Activated CD4-positive, alpha-beta T cell treated with anti-CD3 and anti-CD28 coated beads, Interleukin-2, amount 10 ng/mL, durations not matched to agents 24 days and 14 days (primary cell): ENCODE measurements at places on chromosomes 11 and 22.

DNA sequence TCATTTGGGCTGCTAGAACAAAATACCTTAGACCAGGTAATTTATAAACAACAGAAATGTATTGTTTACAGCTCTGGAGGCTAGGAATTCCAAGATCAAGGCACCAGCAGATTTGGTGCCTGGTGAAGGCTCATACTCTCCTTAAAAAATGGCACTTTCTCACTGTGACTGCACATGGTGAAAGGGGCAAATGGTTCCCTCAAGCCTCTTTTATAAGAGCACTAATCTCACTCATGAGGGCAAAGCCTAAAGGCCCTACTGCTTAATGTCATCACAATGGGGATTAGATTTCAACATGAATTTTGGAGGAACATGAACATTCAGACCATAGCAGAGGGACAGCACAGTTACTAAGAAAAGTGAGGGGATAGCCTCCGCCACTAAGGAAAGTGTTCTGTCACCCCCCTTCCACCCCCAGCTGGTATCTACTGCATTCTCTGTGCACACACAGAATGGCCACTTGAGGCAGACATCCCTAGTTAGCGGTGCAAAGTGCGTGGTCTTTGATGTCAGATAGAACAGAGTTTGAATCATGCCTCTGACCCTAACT lies 47.2 kb upstream of the CEP295 start:
- DNase-seq, result peak; percentile 72
- no peaks in the 10 kb centered on the region for H3K36me3 ChIP-seq
- no peak overlapping the region for H3K4me3 ChIP-seq
- no peak overlapping the region for H3K27ac ChIP-seq
- peaks cover 5% of the 10 kb centered on the region for H3K27me3 ChIP-seq

DNA sequence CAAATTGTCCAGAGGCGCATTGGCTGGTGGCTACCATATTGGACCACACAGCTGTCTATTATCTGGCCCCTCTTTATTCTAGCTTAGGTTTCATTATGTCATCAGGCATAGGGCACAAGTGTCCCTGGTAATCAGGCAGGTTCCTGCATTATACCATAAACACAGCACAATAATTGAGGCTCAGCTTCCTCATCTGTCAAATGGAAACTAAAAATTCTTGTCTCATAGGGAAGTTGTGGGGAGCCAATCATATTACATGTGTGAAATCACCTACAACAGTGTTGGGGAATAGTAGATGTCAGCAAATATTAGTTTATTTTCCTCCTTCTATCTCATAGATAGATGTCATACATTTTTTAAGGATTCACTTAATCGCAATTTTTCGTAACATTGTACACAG lies 231.0 kb upstream of the SORL1-AS1 start:
- H3K4me3 ChIP-seq, result no peak overlapping the region
- DNase-seq, result no peak
- no peaks in the 10 kb centered on the region for H3K36me3 ChIP-seq
- no peaks in the 10 kb centered on the region for H3K4me1 ChIP-seq
- H3K27ac ChIP-seq, result no peak overlapping the region
- H3K27me3 ChIP-seq, result peaks cover 13% of the 10 kb centered on the region

DNA sequence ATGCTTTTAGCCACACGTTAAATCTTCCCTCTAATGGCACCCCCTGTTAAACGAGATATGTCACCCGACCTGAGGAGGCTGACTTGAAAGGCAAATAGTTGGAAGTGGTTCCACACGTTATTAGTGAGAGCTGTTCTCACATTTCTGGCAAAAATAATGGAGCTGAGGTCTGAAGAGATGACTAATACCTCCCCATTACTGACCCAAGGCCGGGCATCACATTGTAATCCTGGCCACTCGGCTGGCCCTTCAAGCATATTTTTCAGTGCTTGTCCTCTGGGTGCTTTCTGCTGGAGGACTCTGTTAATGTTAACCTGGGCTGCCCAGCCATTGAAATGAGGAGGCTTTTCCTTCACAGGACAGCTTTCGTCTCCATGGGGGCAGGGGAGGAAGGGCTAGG lies 260.0 kb upstream of the CADM1 start:
- H3K36me3 ChIP-seq, result no peaks in the 10 kb centered on the region
- H3K4me3 ChIP-seq, result no peak overlapping the region
- DNase-seq, result no peak
- H3K27ac ChIP-seq, result no peak overlapping the region
- peaks cover 7% of the 10 kb centered on the region for H3K27me3 ChIP-seq

- H3K4me3 ChIP-seq, result no peak overlapping the region
- DNase-seq, result no peak
Measured at GRCh38 chr11:43399983-43400630, 41.4 kb downstream of the TTC17 start.

- no peak overlapping the region for H3K27ac ChIP-seq
- peaks cover 13% of the 10 kb centered on the region for H3K4me1 ChIP-seq
Measured at GRCh38 chr11:12061851-12062560, 48.4 kb upstream of the MICAL2 start.

DNA sequence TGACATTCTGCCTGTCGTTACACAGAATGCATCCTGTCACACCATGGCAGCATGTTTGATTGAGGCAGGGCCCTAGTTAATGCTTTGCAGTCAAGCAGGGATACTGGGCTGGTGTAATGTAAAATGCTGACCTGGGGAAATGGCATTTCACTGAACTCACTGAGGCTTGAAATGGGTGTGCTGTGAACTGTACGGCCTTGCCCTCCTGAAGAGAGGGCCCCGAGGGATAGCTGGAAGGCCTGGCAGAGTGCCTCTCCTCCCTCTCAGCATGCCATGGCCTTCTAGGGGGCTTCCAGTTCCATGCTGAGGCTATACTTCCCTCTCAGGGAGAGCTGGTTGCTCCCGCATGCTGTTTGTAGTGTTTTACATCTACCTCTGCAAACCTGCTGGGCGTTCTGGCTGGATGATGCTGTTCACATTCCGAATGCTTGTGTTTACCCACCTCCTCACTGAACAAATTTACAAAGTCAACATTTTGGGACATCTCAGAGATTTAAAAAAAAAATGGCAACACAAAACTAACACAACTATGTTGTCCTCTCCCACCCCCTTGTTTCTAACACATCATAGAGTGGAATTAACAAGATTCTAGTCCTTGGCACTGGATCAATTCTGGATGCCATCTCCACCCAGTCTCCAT lies 416.7 kb upstream of the CADM1 start:
- no peaks in the 10 kb centered on the region for H3K27me3 ChIP-seq
- peaks cover 15% of the 10 kb centered on the region for H3K4me1 ChIP-seq
- no peak for DNase-seq
- no peaks in the 10 kb centered on the region for H3K36me3 ChIP-seq
- H3K27ac ChIP-seq, result no peak overlapping the region
- no peak overlapping the region for H3K4me3 ChIP-seq

DNA sequence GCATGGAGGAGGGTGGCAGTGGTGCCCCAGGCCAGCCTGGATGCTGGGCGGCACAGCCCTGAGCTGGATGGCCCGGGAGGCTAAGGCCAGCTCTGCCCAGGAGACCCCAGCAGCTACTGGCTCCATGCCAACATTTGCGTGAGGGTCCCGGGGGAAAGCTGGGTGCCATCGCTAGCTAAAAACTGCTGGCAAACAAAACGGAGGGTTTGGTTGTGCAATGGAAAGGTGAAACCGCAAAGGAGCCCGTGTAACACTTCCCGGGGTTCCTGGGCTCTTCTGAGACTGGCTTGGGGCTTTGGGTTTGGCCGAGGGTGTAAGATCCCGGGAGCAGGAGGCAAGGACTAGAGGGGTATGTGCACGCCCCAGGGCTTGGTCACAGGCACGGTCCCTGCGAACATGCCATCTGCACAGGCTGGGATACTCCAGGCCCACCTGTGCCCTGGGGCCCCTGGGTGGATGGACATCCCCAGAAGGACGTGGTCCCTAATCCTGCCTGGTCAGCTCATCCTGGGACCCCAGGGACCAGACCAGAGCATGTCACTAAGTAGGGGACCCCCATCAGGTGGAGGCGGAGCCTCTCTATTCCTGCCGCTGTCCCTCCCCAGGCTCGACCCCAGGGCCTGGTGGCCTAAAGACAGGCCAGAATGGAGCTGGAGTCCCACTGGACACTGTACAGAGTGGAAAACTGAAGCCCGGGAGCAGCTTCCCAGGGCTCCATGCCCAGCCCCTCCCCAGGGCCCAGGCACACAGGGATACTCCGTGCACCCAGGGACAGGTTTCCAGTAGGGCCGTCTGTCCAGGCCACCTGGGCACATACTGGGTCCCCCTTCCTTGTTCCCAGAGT lies 44.6 kb downstream of the IGF2 start:
- H3K4me1 ChIP-seq, result no peaks in the 10 kb centered on the region
- peaks cover 5% of the 10 kb centered on the region for H3K27me3 ChIP-seq
- H3K36me3 ChIP-seq, result no peaks in the 10 kb centered on the region

- H3K36me3 ChIP-seq, result no peaks in the 10 kb centered on the region
- DNase-seq, result no peak
- no peak overlapping the region for H3K4me3 ChIP-seq
- H3K4me1 ChIP-seq, result no peaks in the 10 kb centered on the region
Measured at GRCh38 chr11:39668640-39669039, 1790.8 kb downstream of the LRRC4C start.

GRCh38 chr22:37842015-37842793 lies 1.9 kb downstream of the ANKRD54 start:
- H3K27ac ChIP-seq, result peak overlapping the region; percentile 32
- peaks cover 27% of the 10 kb centered on the region for H3K36me3 ChIP-seq
- no peak for DNase-seq
- H3K4me3 ChIP-seq, result peak overlapping the region; percentile 78
- H3K4me1 ChIP-seq, result peaks cover 16% of the 10 kb centered on the region

GRCh38 chr11:121191818-121192217 lies 90.8 kb downstream of the TECTA start:
- peaks cover 24% of the 10 kb centered on the region for H3K27me3 ChIP-seq
- H3K4me3 ChIP-seq, result no peak overlapping the region
- no peaks in the 10 kb centered on the region for H3K36me3 ChIP-seq
- peak; percentile 27 for DNase-seq
- H3K4me1 ChIP-seq, result no peaks in the 10 kb centered on the region

DNA sequence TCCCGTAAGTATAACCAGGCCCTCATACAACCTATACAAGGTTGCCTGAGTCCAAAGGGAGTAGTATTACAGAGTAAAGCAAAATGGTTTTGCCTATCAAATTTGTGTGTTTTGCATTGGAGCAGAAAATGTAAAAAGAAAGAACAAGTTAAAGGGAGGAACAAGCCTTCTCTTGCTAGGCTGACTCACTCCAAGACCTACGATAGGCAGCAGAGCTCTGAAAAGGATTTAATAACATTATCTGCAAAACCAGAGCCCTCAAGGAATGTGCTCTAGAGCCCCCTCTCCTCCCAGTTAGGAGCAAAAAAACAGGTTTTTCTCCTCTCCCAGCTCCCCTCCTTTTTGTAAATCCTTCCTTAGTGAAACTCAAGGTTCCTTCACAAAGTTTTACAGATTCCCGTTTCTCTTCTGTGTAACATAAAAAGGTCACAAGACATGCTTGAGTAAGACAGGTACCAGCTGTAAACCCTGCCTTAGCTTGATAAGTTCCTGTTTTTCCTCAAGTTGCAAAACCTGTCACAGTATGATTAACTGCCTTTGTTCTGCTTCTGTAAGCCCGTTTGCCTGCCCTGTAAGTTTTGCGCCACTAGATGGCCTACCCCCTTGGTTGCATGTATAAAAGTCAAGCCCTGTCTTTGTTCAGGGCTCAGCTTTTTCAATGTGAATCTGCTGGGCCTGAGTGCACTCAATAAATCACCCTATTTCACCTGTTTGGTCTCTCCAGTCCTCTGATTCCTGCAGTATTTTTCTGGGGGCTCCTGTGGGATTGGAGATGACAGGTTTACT lies 498.2 kb downstream of the KCNA4 start:
- no peaks in the 10 kb centered on the region for H3K36me3 ChIP-seq
- DNase-seq, result no peak
- H3K4me3 ChIP-seq, result no peak overlapping the region
- H3K27ac ChIP-seq, result no peak overlapping the region

DNA sequence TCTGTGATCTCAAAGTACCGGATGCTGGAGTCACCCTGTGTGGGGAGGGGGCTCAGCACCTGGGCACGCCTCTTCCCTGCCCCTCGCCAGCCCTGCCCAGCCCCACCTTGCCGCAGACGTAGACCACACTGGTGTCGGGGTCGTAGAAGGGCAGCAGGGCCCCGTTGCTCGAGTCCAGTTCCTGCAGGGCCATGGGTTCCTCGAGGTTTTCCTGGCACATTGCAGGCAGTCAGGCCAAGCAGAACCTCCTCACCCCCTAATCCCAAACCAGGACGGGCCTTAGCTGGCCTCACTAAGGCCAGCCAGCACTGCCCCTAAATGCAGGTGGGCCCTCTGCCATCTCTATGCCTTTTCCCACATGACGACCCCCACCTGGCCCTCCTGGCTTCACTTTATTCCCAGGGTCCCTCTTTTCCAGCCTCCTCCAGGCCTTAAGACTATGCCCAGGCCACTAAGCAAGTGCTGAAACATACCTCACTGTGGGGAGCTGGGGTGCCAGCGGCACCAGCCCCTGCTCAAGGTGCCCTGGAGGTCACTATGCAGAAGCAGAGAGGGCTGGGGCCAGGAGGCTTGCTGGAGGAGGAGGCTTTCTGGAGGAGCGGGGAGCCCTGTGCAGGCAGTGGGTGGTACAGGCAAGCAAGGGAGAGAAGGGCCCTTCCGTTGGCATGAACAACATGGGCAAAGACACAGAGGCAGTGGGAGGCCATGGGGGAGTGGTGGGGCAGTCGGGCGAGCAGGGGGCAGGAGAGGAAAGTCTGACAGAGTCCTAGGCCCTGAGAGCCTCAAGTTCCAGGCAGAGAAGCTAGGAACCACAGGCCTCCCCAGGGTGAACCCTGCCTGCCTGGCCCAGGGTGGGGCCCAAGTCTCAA lies 2.8 kb downstream of the CORO1B start:
- no peaks in the 10 kb centered on the region for H3K27me3 ChIP-seq
- peaks cover 37% of the 10 kb centered on the region for H3K36me3 ChIP-seq
- H3K4me1 ChIP-seq, result peaks cover 48% of the 10 kb centered on the region
- no peak for DNase-seq
- H3K4me3 ChIP-seq, result peak overlapping the region; percentile 99

DNA sequence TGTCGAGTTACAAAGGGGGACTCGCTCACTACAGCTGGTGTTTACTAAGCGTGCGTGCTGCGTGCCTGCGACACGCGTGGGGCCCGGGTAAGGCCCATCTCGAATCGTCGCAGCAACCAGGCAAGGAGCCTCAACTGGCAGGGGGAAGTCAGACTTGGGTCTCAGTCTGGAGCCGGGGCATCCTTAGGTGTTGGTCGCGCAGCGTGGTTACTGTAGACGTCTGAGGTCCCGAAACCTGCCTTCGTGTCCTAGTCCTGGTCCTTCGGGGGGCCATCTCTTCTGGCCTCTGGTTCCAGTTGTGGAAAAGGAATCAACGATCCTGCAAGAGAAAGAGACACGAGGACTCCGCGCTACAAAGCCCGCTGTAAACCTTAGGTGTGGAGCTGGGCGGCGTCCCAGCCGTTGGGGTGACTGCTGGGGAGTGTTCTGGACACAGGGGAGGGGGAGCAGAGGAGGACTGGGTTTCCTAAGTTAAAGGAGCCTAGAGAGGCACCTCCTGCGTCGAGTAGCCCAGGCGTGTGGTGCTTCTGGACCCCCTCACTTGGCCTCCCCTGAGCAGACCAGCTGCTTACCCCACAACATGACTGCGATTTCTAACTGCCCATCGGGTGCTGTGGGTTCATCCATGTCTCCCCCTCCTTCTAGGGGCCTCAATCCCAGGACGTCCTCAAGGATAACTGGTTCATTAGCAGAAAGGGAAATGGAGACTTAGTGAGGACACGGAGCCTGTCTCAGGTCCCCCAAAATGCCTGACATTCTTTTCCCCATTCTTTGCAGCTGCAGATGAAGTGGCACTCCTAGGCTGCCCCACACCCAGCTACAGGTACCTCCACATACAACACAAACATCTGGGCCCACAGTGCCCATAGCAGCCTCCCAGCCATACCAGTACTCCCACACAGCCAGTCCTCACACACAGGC lies 4.9 kb upstream of the WNT11 start:
- H3K4me3 ChIP-seq, result peak overlapping the region; percentile 11
- no peak for DNase-seq
- H3K36me3 ChIP-seq, result no peaks in the 10 kb centered on the region
- peaks cover 42% of the 10 kb centered on the region for H3K27me3 ChIP-seq
- H3K27ac ChIP-seq, result no peak overlapping the region
